Suprapubic skin (tissue), 4 donors: ENCODE measurements at places on chromosomes 2 and 18. TPM values are rescaled to one million over a fixed set of nuclear protein-coding genes. Genes with fewer than 3 reads are reported as not detected.

- no peak for DNase-seq
Measured at GRCh38 chr18:75293591-75293990, 83.0 kb downstream of the TSHZ1 start.

- no peak for DNase-seq
Measured at GRCh38 chr2:178363252-178363651, 87.7 kb downstream of the PRKRA start.

DNA sequence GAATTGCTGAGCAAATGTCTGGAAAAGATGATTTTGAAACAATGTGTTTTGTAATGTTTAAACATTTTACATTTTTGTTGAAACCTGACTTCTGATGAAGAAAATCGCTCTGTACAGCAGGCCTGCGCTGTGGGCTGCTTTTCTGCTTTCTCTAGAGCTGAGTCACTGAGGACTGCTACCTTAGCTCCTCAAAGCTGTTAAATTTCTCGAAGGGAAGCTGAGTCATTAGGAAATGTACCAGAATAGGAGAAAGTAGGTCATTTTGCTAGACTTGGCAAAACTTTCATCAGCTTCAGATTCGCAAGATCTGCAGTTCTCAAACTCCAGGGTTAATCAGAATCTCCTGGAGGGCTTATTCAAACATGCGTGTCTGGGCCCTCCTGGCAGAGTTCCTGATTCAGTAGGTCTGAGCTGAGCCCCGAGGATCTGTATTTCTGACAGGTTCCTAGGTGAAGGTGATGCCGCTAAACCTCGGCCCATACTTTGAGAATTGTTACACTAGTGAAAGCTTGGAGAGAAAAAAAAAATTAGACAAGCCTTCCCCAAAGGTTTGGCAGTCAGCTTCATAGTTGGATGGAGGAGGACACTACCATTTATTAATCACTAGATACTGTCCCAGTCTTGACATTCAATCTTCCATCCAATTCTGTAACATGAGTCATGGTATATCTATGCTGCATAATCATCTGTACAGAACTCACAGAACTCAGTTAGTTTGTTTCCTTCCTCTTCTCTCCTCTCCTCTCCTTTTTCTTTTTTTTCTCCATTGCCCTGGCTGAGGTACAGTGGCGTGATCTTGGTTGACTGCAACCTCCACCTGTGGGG lies 297.6 kb downstream of the PARD3B start:
- DNase-seq = no peak

Gene FAM210A
- total RNA-seq = 7.3 TPM
